ENCODE measurements at places on chromosomes 16 and 17.

GRCh38 chr16:66188917-66189725, 177.4 kb upstream of the CDH5 start:
- no peak for DNase-seq

GRCh38 chr16:10180771-10181163, 1.5 kb downstream of the GRIN2A start:
- DNase-seq = no peak

GRCh38 chr16:1721372-1721771, 15.4 kb downstream of the MAPK8IP3 start:
- no peak for DNase-seq

GRCh38 chr16:29777576-29778350, at the start of gene ZG16:
Gene ZG16, plus strand, starts transcription at chr16:29778256. Its CDS starts 1,011 bp downstream, at chr16:29779267.
- no peak for DNase-seq

DNA sequence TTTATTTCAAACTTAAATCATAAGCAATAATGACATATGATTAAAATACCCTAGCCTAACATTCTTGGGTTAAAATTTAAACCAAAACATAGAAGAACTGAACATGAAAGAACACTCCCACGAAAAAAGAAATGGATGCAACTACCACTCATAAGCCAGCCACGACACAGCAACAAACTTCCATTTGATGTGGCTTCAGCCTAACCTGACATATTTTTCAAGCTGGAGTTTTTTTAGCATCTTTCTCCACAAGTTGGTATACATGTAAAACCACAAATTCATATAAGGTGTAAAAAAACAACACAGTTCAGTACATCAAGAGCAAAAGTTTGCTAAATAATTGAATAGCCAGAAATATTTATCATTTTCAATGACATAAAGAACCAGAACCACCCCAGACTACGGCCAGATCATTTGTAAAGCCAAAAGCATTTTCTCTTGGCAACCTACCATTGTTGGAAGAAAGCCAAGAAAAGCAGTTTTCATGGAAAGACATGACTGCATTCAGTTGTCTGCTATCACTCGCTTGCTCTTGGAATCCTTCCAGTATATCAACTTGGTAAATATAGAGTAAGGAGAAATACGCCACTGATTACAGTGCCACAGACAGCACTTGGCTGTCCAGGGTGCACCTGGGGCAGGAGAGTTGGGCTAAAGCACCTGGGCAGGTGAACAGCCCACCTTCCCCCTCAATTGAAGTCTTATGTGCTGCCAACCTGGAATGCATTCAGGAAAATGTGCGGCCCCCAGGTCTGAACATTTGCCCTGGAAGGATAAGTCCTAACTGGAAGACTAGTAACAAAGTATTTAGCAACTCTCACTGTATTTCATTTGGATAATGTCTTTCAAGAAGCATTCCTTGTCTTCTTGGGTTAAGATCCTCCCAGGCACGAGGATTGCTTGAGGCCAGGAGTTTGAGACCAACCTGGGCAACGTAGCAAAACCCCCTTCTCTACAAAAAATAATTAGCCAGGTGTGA, 60.5 kb downstream of the CREBBP start:
- DNase-seq = no peak

DNA sequence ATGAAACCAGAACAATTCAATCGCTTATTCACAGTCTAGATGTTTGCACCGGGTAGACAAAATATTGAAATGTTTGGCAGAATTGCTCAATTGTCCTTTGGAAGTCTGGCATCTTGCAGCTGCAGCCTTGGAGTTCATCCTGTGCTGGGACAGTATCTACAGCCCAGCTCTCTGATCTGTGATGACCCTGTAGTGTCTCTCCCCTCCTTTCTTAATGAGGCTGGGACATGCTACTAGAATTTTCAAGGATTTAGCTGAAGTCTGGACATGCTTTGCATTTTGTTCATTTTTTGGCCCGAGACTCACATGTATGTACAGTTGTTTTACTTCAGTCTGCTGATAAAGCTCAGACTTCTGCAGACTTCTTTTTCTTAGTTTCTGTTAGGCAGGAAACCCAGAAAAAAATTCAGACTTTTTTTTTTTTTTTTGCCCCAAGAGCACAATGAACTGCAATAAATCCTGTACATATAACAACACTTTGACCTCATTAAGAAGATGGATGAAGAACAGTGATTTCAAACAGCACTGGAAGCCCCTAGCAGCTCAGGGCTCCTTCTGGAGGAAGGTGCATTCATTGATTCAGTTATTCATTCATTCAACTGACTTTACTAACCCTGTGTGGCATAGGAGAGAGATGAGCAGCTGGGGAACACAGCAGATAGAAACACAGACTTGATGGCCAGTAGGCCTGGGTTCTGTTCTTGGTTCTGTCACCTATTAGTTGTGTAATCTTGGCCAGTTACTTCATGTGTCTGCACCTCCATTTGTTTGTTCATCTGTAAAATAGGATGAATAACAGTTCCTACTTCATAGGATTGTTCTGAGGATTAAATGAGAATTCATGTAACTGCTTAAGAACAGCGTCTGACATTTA, 210.0 kb downstream of the MAP2K4 start:
- DNase-seq = no peak

DNA sequence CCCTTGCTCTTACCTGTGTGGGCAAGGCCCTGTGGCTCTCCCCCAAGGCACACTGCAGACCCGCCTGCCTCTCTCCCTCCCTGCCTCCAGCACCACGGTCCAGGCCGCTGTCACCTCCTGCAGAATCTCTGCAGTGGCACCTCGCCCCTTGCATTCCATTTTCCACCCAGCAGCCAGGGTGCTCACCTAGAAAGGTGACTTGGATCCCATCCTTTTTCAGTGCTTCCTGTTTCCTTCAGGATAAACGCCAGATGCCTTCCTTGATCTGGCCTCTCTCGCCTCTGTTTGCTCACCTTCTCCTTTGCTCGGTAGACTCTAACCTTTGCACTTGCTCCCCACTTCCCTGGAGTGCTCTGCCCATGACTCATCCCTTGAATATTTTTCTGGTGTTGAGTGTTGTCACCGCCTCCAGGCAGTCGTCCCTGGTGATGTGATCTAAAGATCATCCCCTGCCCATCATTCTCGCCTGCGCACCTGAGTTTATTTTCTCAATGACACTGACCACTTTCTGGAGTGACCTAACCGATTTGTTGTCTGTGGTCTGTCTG, 79.2 kb upstream of the LGALS9 start:
- no peak for DNase-seq

All from stimulated activated CD4-positive, alpha-beta T cell treated with anti-CD3 and anti-CD28 coated beads, TNF-alpha, amount 100 ng/mL, for 4 hours (primary cell).